ENCODE measurements at places on chromosomes 2 and 18. TPM values are rescaled to one million over a fixed set of nuclear protein-coding genes. Genes with fewer than 3 reads are reported as not detected.

GRCh38 chr2:235661167-235661937, 167.5 kb downstream of the AGAP1 start:
- H3K36me3 ChIP-seq, result no peaks in the 10 kb centered on the region
- no peak for DNase-seq
- peaks cover 42% of the 10 kb centered on the region for H3K4me1 ChIP-seq
- H3K27ac ChIP-seq, result peak overlapping the region; percentile 40

DNA sequence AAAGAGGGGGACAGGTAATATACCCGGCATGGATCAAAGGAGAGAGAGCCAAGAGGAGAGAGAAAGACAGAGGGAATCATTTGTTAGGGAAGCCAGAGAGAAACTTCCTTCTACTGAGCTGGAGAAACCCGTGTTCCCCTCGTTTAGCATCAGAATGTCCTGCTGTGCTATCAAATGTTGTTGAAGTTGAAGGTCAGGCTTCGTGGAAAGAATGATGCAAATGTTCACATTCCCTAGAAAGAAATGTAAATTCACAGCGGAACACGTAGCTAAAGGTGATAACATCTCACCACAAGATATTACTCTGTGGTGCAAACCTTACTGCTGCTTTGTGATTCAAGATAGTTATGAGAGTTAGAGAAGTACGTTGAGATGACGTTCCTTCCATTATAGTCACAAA, 258.1 kb downstream of the LNPK start:
- no peaks in the 10 kb centered on the region for H3K36me3 ChIP-seq
- H3K27ac ChIP-seq, result no peak overlapping the region
- H3K4me1 ChIP-seq, result no peaks in the 10 kb centered on the region
- no peaks in the 10 kb centered on the region for H3K27me3 ChIP-seq
- no peak overlapping the region for H3K4me3 ChIP-seq

The LHCGR gene
- not detected for total RNA-seq

GRCh38 chr18:67651438-67651837, 134.9 kb upstream of the DSEL start:
- H3K4me3 ChIP-seq, result no peak overlapping the region
- H3K4me1 ChIP-seq, result no peaks in the 10 kb centered on the region
- no peak overlapping the region for H3K27ac ChIP-seq
- DNase-seq, result no peak
- no peaks in the 10 kb centered on the region for H3K27me3 ChIP-seq
- no peaks in the 10 kb centered on the region for H3K36me3 ChIP-seq
